ENCODE measurements at places on chromosomes 13 and 19.

DNA sequence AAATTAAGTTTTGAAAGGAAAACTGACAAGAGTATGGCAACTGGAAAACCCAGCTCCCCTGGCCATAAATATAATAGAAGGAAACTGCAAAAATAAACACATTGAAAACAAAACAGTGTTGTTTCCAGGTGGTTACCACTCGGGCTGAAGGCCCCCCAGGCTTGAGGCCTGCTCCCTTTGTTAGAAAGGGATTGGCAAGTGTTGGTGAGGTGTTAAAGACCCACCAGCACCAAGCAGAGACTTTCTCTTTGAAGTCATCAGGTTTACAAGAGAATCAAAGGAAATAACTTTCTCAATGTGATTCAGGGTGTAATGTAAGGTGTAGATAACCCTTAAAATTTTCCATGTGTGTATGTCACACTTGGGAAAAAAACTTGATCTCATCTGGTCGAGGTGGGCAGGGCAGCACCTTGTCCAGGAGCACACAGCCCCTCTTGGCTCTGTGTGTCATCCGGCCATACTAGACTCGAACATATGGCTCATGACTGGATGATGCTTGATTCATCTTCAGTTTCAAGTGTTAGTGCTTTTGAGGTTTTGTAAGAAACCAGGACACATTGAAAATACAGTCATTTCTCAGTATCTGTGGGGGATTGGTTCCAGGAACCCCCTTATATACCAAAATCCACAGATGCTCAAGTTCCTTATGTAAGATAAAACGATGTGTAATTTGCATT lies 7.8 kb downstream of the ACTN4 start:
- DNase-seq = no peak

DNA sequence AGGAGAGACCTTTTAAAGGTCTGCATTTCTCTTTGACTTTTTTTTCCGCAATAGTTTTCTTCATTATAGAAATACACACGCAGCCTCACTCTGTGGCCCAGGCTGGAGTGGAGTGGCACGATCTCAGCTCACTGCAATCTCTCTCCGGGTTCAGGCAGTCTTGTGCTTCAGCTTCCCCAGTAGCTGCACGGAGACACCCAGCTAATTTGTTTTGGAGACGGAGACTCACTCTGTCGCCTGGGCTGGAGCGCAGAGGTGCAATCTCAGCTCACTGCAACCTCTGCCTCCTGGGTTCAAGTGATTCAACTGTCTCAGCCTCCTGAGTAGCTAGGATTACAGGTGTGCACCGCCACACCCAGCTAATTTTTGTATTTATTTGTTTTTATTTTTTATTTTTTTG lies 11.7 kb upstream of the MKNK2 start:
- no peak for DNase-seq

DNA sequence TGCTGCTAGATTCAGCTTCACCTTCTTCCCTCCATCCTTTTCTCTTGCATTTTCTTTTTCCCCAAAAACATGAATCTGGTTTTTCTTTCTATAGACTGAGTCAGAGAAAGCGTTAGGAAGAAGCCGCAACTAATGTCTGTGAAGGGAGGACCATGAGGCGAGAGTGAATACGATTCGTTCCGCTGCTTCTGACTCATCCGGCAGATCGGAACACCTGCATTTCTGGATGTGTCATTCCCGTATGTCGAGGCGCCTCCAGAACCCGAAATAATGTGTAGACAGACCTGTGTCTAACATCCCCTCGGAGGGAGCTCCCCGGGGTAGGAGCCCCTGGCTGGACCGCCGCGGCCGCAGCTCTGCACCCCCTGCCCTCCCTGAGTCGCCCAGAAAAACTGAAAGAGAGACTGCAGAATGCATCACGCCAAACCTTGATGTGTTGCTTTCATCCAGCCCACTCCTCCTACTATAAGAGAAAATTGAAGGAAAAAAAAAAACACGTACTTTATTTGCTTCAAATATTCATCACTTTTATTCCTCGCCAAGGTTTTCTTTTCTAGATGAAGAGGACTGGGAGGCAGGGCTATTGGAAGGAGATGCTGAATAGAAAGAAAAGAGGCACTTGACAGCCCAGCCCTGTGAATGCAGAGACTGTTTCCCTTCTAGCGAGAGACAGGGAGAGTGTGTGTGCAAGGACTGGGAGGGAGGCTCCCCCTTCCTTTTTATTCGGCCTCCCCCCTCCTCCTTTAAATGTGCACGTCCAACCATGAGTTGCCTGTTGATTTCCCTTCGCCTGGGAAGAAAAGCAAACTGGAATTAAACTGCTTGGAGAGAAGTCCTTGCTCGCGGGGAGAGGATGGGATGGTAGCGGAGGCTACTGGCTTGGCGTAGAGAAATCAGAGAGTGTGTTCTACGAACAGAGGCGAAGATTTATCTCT lies 616 bp upstream of the PCDH17 start:
- DNase-seq = no peak

- no peak for DNase-seq
Observed at GRCh38 chr13:80516818-80517348, 176.0 kb upstream of the SPRY2 start.

DNA sequence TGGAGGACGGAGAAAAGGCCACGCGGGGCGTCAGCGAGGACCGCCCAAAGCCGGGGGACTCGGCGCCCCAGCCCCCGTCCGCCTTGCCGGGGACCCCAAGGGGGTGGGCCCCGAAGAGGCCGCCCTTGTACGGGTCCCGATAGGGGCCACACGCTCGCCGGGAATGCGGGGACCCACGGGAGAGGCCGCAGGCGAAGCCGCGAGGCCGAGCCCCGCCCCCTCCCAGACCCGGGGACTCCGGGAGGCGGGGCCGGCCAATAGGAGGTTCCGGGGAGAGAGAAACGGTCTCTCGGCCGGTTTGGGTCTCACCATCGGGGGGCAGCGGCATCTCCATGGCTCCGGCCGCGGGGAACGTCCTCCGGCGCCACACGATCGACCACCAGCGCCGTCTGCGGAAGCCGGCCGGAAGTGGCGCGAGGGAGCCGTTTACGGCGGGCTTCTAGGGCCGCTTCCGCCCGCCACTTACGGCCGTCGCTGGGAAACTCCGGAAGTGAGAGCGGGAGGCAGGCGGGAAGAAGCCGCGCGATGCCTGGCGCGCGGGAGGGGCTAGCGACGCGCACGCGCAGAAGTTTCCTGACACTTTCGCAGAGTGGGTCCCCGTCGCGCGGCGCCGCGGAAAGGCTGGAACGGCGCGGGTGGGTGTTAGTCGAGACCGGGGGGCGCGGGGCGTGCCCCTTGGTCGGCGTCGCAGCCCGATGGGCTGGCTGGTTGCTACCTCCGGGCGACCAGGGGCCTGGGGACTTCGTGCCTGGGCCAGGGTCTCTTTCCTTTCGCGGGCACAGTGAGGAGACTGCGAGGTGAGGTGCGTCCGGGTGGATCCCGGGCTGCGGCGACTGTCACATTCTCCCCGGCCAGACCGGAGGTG lies at the start of gene CHERP:
CHERP (minus strand) TSS at position 393 of the 865 bp plus-strand sequence; CDS start at position 334, 59 bp downstream.
- peak; percentile 92 for DNase-seq

DNA sequence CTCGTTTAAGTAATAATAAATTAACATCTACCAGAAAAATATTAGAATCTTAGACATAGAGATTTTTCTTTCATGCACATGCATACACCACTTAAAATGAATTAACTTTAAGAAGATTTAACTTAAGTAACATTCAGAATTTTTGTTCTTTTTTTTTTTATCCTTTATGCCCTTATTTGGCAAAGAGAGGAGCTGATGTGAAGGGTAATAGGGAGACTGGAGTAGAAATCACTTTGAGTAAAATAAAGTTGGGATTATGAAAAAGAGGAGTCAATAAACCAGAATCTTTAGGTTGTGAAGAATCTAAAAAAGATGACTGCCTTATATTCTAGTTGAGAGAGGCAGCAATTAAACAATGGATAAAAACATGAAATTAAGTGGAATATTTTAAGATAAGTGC lies 18.8 kb upstream of the MIR17HG start:
- no peak for DNase-seq

GRCh38 chr13:58855283-58855682 lies 1223.7 kb downstream of the PCDH17 start:
- no peak for DNase-seq

- DNase-seq = no peak
Observed at GRCh38 chr19:46303322-46303690, 6.5 kb downstream of the HIF3A start.

DNA sequence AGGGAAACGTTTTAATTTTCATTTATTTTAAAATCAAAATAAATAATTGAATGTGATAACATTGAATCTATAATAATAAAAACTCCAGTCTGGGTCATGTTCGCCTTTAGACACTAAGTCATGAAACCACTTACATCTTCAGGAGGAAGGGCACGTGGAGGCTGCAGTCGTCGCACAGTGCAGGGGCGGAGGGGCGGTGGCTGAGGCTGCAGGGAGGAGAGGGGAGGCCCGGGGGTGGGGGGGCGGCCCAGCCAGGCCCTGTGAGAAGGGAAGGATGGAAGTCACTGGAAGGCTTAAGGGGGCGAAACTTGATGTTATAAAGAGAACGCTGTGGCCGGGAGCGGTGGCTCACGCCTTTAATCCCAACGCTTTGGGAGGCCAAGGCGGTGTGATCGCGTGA lies 14.9 kb upstream of the LATS2 start:
- DNase-seq = no peak

DNA sequence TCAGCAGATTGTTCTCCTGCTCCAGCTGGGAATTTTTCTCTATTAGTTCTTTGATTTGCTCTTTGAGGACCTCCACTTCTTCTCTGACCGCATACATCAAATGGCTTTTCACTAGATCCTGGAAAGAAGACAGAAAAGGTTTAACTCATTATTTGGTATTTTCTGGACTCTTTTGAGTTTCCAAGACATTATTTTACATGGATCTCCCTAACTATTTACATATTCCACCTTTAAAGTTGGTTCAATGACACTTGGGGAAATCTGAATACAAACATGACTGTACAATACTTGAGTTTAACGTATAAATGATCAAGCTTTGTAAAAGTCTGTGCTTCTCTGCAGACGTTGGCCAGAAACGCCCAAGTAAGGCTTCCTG lies 61.1 kb downstream of the SERP2 start:
- no peak for DNase-seq

DNA sequence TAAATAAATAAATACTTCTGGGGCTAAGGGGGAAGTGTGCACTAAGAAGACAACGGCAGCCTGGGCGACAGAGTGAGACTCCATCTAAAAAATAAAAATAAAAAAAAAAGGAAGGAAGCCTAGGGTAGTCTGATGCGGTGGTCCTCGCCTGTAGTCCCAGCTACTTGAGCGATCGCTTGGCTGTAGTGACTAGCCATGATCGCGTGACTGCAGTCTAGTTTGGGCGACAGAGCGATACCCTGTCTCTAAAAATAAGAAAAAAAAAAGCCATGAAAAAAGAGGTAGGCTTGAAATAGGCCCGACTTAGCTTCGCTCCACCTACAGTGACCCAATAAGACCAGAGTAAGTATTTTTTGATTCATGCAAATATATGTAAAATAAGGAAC lies 661 bp upstream of the BABAM1 start:
- DNase-seq = no peak

DNA sequence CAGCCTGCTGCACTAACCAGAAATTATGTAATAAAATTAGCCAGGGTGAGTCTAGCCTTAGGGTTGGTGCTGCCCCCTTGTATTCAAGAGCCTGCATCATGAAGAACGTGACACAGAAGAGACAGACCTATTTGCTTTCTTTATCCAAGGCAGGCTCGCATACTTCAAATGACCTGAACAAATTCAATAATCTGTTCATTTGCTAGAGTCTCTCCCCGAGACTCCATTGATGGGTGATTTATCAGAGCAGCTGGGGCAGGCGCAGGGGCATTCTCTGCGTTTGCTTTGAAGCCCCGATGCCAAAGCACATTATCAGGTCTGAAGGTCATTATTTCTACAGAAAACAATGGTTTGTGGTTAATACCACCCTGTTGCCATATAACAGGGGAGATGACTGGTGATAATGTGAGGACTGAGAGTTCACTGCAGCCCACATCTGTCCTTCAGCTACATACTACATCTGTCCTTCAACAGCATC lies 520.3 kb downstream of the DIAPH3 start:
- no peak for DNase-seq

DNA sequence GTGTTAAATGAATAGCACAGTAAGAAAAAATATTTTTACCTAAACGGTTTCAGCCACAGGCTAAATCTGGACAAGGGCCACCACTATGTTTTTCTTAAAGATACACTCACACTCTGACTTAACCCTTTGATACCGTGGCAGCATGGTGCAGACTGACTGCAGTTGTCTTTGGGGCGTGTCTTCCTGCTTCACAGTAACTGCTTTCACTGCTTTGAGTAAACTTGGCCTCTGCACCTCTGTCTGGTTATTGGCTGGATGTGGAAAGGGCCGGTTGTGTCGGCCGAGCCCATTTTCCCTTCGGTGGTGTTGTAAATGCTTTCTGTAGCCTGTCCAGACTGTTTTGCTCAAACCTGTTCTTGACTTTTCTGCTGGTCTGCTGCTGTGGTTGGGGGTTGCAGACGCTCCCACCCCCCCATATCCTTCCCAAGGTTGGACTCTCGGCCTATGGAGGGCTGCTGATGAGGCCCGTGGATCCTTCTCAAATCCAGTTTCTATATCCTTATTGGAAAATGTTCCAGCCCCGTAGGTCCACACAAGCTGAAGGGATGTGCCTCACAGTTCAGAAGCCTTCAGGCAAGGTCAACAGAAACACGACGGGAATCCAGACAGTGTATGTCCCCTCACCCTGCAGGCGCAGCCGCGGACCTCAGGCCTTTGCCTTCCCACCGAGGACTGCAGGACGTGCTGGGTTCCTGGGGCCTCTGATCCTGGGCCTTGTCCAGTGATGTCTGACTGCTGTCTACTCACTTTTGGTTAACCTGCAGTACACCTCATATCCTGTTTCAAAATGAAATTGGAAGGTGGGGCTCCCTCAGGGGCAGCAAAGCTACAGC lies 90.2 kb upstream of the RNF113B start:
- DNase-seq = no peak

DNA sequence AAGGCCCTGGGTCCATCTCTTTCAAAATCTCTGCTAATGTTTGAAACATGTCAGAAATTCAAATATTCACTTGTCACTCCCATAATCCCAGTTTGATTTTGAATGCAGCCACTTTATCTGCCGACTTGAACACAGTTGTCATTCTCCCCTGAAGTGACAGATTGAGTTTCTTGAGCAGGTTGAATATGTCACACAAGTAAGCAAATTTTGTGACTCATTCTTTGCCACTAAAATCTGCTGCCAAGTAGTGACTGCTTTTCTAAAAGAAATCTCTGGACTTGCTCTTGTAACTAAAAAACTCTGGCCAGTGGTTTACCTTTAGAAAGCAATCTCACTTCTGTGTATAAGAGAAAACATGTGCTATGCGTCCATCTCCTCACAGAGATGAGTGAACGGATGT lies 357.1 kb downstream of the LMO7 start:
- no peak for DNase-seq

DNA sequence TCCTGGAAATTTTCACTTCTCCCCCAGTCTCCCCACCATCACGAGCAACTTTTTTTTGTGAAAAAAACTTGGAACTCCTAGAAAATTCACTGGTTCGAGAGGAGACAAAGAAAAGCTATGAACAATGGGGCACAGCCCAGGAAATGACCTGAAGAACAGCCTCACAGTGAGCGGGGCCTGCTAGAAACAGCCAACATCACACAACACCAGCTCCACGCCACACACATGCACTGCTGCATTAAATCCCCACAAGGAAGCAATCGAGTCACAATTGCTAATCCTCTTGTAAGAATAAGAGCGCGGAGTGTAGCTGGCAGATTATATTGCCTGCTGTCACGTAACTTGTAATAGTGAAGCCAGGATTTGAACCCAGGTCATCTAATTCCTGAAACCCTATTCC lies 48.8 kb downstream of the SLC7A1 start:
- no peak for DNase-seq

GRCh38 chr19:16676101-16676798 lies 15.3 kb downstream of the TMEM38A start:
- no peak for DNase-seq

GRCh38 chr19:3479177-3479833 lies 1.0 kb downstream of the SMIM24 start:
- DNase-seq = peak; percentile 50

GRCh38 chr19:42571116-42571515 lies 23.6 kb downstream of the CEACAM8 start:
- no peak for DNase-seq
